ENCODE measurements at places on chromosomes 12 and 14.

DNA sequence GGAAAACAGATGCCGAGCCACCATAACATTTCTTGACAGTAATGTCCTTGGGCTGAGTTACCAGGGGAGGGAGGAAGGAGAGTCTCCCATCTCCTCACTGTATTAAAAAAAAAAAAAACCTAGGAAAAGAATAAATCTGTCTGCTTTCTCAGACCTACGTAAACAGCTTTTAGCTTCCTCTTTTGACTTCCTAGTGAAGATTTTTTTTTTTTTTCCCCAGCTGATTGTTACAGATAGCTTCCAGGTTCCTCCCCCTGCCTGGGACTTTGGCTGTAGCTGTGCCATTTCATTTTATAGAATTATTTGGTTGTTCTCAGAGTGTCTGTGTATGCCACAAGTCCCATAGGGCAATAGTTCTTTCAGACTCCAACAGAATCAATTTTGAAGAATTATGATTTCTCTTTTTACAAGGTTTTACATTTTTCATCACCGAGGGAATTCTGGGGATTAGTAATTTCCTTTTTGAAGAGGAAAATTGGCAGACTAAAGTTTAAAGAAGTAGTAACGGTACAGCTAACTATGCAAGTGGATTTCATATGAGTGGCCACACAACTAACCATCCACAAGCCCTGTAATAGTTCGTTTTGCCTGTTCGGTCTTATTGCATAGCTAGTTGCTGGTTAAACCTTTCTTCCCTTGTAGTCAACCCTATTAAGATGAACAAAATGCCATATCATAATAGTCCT lies 23.1 kb upstream of the GNS start:
- DNase-seq: no peak

GRCh38 chr14:55689981-55690871 lies 110.2 kb downstream of the KTN1 start:
- DNase-seq: no peak

- DNase-seq: no peak
These were observed 2.1 kb downstream of the RAB15 start for GRCh38 chr14:64970041-64970440.

- DNase-seq: no peak
These were observed 4.7 kb upstream of the HOXC10 start for GRCh38 chr12:53980104-53980801.

- DNase-seq: no peak
These were observed 19.6 kb upstream of the HDAC7 start for GRCh38 chr12:47839214-47839876.

DNA sequence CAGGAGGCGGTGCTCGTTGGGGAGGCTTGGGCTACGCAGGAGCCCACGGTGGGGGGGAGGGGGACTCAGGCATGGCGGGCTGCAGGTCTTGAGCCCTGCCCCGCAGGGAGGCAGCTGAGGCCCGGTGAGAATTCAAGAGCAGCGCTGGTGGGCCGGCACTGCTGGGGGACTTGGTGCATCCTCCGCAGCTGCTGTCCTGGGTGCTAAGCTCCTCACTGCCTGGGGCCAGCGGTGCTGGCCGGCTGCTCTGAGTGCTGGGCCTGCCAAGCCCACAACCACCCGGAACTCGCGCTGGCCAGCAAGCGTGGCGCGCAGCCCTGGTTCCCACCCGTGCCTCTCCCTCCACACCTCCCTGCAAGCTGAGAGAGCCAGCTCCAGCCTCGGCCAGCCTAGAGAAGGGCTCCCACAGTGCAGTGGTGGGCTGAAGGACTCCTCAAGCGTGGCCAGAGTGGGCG lies 3.2 kb downstream of the METTL25 start:
- no peak for DNase-seq

DNA sequence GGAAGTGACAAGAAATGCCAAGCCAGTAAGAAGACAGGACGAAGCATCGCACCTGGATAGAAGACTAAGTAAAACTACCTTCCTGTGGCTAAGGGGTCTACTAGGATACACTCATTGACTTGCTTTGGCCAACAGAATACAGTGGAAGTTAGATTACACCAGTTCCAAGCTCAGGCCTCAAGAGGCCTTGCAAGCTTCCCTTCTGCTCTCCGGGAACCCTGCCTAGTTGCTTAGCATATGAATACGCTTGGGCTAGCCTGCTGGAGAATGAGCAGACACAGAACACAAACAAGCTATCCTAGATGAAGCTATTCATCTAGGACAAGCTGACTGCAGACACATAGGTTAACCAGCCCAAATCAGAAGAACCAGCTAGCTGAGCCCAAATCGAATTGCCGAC lies 97.0 kb downstream of the DPF3 start:
- DNase-seq: no peak

Data from omental fat pad (tissue), 4 donors.